ENCODE measurements at places on chromosomes 7 and 10.

- no peak for DNase-seq
Observed at GRCh38 chr7:22675917-22676343, 51.1 kb upstream of the IL6 start.

DNA sequence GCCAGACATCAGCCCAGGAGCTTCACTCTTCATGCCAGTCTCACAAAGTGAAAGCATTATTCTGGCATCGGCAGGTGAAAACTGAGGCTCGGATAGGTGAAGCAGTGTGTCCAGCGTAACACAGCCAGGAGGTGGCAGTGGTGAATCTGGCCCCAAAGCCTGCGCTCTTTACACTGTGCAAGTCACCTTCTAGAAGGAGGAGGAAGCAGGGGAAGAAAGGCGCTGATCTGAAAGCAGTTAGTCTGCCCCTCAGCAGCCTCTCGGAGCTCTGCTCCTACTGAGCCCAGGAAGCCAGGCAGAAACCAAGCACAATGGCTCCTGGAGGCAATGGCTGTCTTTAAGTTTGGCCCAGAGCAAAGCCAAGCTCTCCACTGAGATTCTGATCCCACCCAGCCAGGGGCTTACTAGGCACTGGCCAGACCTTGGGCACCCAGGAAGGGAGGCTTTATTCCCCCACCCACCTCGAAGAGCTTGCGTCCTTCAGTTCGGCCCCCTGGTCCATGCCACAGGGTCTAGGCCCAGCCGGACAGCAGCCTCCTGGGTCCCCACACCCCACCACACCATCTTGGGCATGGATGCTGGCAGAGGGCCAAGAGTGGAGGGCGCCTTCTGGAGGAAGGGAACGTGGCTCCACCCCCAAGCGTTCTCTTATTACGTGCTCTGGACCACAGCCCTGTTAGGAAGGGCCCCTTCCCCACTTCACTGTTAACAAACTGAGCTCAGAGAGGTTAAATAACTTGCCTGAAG, 104.5 kb downstream of the GRID1 start:
- no peak for DNase-seq

GRCh38 chr7:112556633-112557032, 75.8 kb downstream of the LSMEM1 start:
- no peak for DNase-seq

DNA sequence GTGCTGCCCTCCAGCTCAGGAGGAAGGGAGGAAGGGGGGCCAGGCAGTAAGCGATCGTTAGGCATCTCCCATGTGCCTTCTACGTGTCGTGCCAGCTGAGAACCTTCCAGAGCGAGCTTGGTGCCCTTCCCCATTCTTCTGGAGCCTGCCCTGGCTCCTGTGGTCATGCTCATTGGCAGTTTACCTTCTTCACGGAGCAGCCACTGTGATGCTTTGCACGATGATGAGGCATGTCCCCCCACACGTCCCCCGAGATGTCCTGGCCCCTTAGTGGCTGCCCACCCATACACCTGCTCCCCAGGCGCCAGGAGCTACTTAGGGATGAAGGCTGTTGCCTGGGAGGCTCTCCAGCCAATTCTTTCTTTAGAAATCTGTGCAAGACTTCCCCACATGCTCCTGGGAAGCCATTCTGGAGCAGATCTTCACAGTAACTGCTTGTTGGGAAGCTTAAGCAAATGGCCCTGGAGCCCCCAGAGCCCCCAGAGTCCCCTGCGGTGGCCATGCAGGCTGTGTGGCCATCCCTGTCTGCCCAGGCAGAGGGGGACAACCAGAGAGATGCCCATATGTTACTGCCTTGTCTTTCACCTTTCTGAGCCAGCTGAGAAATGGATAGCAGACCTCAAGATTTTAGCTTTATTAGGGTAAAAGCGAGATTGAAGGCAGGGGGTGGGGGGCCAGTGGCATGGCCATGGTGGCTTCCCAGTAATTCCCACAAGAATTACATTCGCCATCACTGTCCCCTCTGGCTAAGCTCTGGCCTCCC, 199.0 kb downstream of the EBF3 start:
- no peak for DNase-seq

DNA sequence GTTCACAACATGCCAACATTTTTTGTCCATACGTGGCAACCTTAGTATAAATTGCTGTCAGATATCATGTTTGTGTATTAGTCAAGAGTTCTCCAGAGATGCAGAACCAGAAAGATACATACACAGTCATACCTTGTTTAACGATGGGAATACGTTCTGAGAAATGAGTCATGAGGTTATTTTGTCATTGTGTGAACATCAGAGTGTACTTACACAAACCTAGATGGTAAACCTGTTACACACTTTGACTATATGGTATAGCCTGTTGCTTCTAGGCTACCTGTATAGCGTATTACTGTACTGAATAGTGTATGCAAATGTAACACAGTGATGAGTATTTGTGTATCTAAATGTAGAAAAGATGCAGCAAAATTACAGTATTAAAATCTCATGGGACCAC, 22.3 kb downstream of the ZNF518A start:
- no peak for DNase-seq

GRCh38 chr7:101166909-101167644, 1.7 kb upstream of the VGF start:
- DNase-seq: no peak

DNA sequence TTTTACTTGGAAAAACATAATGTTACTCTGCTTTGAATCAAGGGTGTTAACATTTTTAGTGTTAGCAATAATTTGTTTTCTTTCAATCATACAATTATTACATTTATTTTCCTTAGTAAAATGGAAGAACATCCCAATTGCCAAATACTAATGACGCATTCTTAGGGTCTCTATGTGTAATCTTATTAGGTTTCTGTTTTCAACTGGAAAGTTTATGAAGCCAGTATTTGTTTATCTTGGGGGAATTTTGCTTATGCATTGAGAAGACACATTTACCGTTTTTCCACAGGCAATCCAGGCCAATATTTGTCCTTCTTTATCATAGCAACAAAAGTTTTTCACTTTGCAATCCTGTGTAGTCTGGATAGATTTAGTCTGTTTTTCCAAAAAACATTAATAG, 134.5 kb downstream of the CPED1 start:
- DNase-seq: no peak

- no peak for DNase-seq
Observed at GRCh38 chr10:132836832-132837540, 51.0 kb upstream of the NKX6-2 start.

DNA sequence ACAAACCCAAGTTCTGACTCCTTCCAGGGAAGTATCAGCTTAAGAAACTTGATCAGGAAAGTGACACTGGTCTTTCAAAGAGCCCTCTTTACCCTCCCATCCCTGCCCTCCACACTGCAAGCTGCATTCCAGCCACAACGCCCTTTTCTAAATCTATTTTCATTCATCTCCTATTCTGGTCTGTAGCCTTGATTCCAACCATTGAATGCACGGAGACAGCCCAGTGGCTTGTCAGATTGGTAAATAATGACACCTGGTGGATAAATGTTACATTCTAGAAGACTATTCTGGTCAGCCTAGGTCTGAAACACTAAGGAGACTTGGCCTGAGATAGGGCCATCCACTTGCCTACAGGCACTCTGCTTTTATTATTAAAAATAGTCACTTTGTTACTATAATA, 20.9 kb downstream of the MORN4 start:
- no peak for DNase-seq

GRCh38 chr7:117445206-117445605, 17.9 kb upstream of the ASZ1 start:
- no peak for DNase-seq
